ENCODE measurements at places on chromosomes 6 and 20.
A peak's percentile ranks its signal among the peaks of the same experiment; 100 is the strongest.

GRCh38 chr6:156909212-156910010 is 132.2 kb downstream of the ARID1B start:
- DNase-seq = no peak

DNA sequence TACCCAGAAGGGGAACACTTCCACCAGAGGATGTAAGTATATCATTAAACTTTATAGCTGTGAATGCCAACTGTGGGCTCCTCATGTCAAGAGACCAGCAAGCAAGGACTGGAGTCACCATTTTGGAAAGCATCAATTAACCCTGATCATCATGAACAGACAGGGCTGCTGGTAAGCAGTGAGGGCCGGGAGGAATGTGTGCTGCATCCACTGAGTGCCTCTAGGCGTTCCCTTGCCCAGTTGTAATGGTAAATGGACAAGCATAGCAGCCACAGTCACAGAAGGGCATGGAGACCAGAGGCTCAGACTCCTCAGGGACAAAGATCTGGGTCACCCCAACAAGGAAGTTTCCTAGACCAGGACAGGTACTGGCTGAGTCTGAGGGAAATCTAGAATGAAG is 23.6 kb downstream of the LINC00237 start:
- DNase-seq = no peak

DNA sequence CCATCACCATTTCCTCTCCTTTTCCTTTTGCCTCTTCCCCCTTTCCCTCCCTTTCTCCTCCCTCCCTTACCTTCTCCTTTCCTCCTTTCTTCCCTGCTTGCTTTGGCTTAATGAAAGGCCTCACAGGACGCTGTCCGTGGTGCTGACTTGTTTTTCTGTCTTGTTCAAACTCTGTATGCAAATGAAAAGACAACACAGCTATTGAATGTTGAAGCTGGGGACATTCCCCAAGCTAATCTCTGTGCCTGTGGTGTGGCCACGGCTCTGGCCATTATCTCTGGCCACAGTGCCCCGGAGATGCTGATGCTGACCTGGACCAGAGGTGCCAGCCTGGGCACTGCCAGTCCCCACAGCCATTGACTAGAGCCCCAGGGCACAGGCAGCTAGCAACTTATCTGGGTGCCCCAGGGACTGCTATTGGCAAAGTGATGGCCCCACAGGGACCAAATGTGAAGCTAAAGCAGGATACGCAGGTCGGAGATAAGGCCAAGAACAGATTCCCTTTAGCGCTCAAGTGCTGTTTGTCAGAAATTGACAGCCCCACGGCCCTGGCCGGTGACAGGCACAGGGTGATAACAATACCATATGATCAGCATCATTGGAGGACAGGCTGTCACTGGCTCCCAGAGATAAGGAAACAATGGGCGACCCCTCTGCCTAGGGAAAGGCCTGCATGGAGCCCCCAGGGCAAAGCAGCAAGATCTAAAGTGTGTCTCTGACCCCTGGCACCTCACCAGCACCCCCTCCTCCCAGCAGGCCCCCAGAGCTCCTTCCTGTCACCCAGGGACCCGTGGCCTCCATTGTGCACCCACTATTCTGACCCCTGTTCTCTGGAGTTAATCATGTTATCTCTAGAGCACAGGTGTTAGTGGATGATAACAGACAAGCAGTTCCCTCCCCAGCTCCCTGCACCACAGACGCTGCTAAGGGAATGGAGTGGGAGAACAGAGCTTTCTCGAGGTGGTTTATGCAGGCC is 31.6 kb upstream of the SLC32A1 start:
- DNase-seq = peak; percentile 39

GRCh38 chr6:26743157-26743821 is 83.7 kb upstream of the ZNF322 start:
- peak; percentile 50 for DNase-seq

GRCh38 chr6:24867104-24867703 is 68.5 kb upstream of the ARMH2 start:
- DNase-seq = no peak

DNA sequence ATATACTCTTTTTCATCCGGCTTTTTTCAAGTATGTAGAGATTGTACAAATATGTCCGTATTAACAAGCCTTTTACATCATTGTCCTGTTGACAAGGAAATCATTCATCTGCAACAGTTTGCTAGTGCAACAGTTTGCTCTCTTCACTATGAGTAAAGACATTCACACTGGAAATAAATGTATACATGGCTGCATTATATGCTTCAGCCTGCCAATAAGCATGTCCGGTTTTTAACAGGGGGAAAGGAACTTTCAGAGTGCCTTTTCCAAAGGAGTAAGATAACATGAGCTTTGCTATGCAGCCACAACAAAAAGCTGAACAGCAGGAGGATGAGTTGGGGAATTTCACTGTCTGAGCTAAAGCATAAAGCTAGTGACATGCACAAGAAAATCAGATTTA is 99.4 kb upstream of the ADTRP start:
- no peak for DNase-seq

GRCh38 chr20:33415948-33416347 is 14.6 kb upstream of the CDK5RAP1 start:
- DNase-seq = peak; percentile 46

DNA sequence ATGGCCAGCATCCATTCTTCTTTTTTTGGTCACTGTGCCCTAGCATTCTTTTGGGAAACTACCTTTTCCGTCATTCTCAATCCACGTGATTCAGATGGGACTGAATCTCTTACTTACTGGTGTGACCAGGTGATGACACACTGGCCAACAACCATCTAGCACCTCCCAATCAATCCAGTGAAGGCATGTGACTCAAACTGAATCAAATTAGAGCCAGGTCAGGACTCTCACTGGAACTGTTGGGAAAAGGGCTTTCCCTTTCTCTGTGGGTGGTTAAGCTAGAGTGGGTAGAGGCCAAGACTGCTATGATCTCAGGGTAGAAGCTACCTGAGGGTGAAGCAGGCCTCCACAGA is 36.2 kb upstream of the ZMYND8 start:
- no peak for DNase-seq

DNA sequence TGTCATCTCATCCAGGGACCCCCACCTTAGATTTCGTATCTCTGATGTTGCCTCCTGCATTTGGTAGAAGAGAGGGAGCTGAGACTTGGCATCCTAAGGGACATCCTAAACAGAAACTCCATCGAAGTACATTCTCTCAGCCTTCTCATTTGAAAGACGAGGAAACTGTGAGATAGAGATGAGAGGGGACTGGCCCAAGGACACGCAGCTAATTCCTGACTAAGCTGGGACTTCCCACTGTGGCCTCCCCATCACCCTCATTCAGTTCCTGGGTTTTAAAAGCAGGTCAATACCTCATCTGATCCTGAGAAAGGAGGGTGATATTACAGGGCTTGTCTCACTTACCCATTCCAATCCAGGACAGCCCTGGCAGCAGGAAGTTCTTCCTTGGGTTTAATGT is 855 bp upstream of the WFDC5 start:
- no peak for DNase-seq

DNA sequence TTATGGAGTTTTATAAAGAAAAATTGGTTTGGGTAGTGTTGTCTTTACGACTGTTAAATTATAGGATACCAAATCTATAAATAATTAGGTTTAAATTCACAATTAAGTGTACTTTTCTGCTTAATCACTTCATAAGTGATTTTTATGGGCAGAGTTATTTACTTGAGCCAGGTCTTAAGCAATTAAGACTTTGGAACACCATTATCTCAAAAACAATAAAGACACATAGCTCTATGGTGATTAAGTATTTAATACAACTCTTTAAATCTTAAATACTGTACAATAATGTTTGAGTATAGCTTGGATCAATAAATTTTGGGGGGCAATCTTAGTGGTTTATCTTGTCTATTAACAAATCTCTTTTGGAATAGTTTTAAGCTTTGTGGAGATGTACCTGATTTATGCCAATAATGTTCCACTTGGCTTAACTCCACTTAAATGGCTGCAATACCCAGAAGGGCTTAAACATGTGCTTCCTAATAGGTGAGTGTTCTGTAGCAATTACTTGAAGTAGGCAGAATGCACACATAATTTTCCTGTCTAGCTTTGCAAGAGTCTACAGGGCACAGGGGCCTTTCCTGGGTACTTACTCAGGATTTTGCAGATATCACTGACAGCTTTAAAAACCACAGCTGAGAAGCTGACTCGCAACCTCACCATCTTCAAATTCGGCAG is 7.5 kb downstream of the FERMT1 start:
- no peak for DNase-seq

- no peak for DNase-seq
Measured at GRCh38 chr20:17202030-17202429, 24.8 kb upstream of the PCSK2 start.

DNA sequence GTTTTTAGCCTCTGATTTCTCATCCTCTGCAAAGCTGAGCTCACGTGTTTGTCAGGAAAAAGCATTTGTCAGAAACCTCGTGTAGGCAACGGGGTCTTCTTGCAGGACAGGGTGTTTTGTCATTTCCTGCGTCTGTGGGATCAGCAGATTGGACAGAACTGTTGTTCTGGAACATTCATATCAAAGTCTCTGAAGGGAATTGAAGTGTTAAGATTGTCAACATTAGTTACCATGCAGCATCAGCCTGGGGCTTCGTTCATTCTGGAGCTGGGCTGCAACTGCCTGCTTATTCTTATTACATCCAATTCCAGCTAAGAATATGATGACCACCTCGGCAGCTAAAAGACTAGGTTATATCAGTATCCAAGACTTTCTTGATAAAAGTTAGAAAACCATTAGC is 71.0 kb upstream of the RALGAPA2 start:
- DNase-seq = no peak

- DNase-seq = peak; percentile 21
Measured at GRCh38 chr6:12529364-12530019, 187.1 kb upstream of the PHACTR1 start.

- no peak for DNase-seq
Measured at GRCh38 chr20:8212286-8212685, 80.2 kb downstream of the PLCB1 start.

DNA sequence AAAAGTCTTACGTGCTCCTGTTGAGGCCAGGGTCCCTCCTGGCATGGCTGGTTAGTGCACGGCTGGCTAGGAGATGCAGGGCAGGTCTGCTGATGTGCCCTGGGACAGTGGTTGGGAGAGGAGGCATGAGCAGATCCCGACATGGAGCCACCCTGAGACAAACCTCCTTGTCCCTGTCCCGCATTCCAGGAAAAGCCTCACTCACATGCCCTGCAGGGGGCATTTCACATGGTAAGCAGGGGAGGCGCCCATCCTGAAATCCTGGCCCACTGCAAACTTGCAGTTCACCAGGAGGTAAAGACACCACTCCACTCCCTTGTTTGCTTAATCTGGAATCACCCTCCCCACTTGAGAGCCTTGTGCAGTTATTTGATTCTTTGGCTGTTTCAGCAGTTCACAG is 116.7 kb upstream of the SLC24A3 start:
- no peak for DNase-seq

DNA sequence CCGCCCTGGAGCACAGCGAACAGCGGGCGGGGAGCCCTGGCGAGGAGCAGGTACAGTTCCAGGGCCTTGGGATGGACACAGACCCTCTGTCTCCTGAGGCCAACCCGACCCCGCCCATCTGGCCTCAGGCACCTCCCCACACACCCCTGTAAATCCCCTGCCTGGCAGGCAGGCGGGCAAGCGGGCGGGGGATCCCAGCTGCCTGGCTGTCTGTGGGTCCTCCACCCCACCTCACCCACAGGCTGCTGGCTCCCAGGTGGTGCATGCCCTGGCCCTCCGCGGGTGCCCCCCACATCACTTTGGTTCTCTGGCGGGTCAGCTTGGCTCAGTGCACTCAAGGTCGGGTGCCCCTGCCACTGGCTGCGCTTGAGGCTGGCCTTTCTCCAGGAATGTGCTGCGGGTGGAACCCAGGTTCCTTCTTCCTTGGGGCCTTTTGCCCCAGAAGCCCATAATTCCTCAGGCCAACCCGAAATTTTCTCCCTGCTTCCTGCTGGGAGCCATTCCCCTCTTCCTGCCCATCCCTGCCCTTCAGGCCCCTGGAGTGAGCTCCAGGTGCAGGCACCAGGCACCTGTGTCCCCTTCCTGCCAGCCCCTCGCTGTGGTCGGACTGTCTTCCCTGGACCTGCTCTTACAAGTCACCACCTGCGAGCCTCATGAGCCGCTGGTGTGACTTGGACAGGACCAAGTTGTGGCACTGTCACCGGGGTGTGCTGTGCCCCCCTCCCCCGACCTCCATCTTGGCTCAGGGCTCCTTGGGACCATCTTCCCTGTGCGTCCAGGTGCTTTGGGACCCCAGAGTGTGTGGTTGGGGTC is 5.3 kb upstream of the TNFRSF6B start:
- no peak for DNase-seq

GRCh38 chr6:79250559-79250958 is 16.1 kb upstream of the HMGN3 start:
- DNase-seq = no peak

- DNase-seq = no peak
Measured at GRCh38 chr20:37223053-37223452, 38.6 kb downstream of the GHRH start.

DNA sequence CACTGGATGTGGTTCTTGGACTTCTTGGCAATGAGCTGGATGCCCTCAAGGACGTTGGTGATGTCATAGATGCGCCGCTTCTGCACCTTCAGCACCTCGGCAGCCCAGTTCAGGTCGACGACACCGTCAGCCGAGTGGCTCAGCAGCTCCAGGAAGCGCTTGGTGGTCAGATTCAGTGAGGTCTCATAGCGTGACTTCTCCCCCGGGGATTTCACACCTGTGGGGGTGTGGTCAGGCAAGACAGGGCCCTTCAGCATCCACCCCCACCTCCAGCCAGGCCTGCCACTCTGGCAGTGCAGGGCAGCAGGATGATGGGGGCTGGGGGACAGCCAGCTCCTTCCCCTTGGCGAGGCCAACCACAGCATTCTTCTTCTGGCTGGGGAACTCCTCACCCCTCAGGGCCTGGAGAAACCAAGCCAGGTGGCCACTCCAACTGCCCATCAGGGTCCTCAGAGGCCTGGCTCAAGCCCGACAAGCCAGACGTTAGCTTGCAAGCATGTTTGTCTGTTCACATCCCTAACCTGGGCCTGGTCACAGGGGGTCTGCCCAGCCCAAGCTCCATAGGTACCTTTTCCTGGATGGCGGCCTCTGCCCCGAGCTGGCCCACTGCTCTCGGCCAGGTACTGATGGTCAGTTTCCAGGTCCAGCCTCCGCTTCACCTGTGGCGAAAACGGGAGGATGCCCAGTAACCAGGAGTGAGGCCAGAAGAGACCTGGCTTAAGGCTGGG is 5.7 kb upstream of the NECAB3 start:
- no peak for DNase-seq

DNA sequence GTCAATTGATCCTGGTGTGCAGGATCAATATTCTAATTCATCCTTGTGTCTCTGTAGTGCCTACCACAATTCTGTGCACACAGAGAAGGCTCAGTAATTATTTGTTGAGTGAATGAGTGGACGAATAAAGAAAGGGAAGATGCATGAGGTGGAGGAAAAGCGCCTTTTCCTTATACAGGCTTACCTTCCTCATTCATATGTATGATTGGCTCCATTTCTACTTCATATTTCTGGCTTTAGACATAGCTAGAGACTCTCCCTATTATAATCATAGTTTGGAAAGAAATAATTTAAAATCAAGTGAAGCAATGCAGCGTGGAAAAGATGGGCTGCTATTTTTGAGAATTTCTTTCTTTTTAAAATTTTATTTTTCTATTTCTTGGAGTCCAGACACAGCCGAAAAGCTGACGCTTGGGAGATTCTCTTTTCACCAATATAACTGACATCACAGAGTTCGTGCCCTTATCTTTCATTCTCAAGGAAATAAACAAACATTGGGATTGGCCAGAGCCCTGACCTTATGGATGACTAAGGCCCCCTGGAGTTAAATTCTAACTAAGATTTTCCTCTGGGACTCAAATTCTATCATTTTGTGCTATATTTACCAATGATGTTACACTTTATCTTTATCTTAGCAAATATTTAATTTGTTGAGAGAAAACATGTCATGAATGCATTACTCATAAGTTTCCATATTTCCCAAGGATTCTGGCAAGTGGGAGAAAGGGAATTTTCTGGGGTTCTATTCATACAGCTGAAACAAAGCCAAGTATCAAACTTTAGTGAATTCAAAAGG is 48.1 kb downstream of the PRL start:
- DNase-seq = no peak
